ENCODE measurements at places on chromosomes 6 and 20.

DNA sequence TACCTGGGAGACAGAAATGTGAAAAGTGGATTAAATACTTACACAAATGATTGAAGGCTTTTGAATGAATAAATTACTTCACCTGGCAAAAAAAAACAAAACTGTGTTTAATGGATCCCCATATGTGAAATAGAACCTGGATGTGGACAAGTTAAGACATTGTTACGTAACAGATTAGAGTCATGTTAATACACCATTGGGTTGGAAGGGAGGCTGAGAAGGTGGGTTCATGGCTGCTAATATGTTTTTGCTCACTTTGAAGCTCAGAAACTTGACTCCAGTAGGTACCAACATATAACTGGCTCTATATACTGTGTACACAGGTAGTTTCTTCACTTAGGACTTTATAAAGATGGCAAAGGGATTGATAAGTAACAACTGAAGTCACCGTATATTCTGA is 21.4 kb upstream of the TENT5A start:
- DNase-seq: no peak

DNA sequence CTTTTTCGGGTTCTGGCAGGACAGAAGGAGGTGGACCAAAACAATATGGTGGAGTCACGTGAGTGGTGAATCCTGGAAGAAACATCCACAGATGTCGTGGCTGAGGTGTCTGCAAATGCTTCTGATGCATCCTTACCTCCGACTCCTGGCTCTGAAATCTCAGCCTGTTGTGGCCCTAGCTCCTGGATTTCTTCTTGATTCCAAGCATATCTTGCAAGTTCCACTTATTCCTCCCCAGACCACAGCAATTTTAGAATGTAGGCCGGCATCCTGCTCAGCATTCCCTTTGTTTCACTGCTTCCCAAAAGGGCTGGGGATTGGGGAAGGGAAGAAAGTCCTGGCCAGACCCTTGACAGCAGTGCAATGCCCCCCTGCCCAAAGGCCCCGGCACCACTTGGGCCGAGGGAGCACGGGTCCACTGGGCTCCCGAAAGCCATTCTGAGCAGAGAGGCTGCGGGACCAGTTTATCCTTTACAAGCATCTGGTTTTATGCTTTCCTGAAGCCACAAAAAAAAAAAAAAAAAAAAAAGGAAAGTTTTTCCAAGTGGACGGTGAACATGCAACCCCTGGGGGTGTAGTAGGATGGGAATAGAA is 200.9 kb upstream of the RNF24 start:
- DNase-seq: no peak

GRCh38 chr6:137824556-137824879 is 42.5 kb upstream of the TNFAIP3 start:
- no peak for DNase-seq

DNA sequence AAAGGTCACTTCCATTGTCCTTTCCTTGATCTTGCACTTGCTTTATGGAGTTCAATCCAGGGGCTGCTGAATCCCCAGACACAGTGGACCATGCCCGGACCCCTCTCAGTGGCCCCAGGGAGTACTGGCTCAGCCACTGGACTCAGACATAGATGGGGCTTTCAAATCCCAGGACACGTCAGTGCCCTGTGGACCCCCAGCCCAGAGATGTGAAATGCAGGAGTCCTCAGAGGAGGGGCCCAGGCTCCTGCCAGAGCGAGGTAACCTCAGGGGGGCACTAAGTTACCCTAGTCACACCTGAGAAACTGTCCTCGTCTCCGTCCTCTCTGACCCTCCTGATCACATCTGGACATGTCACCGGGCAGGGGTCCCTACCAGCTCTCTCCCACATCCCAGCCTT is 18.7 kb upstream of the APMAP start:
- no peak for DNase-seq

- no peak for DNase-seq
Observed at GRCh38 chr6:63739094-63739687, 103.6 kb downstream of the PHF3 start.

- no peak for DNase-seq
Observed at GRCh38 chr20:48467622-48468021, 360.2 kb downstream of the PREX1 start.

DNA sequence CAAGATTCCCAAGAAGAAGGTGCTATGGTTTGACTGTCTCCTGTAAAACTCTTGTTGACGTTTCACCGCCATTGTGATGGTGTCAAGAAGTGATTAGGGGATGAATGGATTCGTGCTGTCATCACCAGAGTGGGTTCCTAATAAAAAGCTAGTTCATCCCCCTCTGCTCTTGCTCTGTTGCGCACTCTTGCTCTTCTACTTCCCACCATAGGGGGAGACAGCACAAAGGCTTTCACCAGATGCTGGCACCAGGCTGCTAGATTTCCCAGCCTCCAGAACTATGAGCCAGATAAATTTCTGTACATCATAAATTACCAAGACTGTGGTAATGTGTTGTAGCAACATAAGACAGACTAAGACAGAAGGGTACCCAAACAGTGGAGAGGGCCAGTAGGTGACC is 21.6 kb upstream of the CCDC28A start:
- no peak for DNase-seq

DNA sequence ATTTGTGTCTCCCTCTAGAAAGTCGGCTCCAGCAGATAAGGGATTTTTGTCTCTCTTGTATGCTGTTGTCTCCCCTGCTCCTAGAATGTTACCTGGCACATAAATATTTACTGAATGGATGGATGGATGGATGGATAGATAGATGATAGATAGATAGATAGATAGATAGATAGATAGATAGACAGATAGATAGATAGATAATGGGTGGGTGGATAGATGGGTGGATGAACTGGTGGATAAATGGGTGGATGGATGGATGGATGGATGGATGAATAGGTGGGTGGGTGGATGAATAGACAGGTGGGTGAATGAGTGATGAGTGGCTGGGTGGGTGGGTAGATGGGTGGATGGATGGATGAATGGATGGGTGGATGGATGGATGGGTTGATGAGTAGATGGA is 185.0 kb downstream of the NFATC2 start:
- no peak for DNase-seq

- DNase-seq: no peak
Observed at GRCh38 chr6:143346004-143346403, 104.5 kb downstream of the ADAT2 start.

GRCh38 chr20:39338469-39339376 is 376.6 kb downstream of the DHX35 start:
- no peak for DNase-seq

GRCh38 chr20:4876731-4877130 is 124.6 kb downstream of the SLC23A2 start:
- no peak for DNase-seq

- DNase-seq: no peak
Observed at GRCh38 chr6:34519971-34520644, 36.0 kb downstream of the SPDEF start.

- no peak for DNase-seq
Observed at GRCh38 chr20:10763112-10763511, 89.3 kb upstream of the JAG1 start.

DNA sequence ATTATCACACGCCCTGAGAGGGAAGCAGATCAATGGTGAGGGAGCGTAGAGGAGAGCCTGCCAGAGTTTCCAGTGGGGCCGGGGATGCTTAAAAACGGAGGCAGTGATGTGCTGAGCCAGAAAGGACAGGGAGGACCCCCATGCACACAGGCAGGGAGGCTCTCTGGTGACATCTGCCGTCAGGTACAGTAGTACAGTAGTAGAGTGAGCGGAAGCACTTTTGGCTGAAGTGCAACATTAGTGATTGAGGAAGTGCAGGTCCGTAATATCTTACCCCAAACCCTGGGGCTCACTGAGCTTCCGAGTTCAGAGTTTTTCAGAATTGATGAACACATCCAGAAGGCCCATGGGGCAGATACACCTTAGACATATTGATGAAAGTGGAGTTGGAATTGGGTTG is 42.1 kb downstream of the GFRA4 start:
- no peak for DNase-seq

DNA sequence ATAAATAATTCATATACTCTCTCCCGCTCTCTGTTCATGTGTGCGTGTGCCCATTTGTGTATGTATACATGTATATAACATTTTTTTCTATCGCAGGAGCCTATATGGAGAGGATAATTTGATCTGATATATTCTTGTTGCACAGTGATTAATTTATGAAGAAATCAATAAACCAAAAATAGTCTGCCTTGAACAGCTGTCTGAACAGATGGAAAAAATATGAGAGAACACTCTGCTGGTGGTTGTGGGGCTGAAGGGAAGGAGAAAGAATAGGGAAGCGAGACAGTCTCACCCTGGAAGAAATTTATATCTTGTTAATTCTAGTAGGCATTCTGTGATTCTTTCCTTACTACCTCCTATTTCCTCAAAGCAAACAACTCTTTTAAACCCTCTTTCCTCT is 96.6 kb upstream of the B3GAT2 start:
- no peak for DNase-seq

GRCh38 chr6:108560463-108561308 is at the start of gene FOXO3:
Gene FOXO3 (plus strand): TSS chr6:108560917. CDS start chr6:108561209, 292 bp downstream.
- DNase-seq: peak; percentile 75

DNA sequence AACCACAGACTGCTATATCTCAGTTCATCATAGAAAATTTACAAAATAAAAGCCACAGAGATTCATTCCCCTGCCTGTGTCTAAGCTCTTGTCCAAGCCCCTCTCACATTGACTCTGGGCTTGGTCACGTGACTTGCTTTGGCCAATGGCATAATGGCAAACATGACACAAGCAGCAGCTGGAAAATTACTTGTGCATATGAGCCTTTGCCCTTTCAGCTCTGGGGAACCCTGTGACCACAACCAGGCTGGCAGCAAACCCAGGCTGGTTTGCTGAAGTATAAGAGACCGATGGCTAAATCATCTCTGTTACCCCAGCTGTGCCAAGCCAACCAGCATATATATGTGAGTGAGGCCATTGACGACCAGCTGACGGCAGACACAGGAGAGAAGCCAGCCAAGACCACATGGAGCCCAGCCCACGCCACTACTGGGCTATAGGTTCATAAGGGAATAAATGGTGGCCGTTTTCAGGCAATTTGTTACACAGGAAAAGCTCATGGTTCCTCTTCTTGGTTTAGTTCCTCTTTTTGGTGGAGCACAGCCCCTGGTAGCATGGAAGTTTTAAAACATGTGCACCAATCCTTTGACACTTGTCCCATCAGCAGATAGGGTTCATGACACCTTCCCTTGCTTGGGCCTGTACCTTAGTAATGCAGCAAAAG is 31.8 kb upstream of the RSPO4 start:
- peak; percentile 3 for DNase-seq

DNA sequence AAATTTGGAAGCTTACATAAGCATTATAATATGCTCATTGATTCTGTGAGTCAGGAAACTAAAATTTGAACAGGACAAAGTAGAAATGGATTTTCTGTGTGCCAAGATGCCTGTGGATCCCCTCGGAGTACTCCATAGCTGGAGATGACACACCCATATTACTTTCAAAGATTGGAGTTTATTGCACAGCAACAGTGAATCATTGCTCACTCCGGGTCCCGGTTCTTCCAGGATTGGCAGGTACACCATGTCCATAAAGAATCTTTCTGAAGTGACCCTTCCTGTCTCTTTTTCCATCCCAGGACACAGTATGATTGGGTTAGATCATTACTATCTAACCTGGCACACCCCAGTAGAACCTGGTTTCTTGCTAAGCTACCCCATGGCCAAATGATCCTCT is 2.7 kb upstream of the BTN2A2 start:
- DNase-seq: no peak

DNA sequence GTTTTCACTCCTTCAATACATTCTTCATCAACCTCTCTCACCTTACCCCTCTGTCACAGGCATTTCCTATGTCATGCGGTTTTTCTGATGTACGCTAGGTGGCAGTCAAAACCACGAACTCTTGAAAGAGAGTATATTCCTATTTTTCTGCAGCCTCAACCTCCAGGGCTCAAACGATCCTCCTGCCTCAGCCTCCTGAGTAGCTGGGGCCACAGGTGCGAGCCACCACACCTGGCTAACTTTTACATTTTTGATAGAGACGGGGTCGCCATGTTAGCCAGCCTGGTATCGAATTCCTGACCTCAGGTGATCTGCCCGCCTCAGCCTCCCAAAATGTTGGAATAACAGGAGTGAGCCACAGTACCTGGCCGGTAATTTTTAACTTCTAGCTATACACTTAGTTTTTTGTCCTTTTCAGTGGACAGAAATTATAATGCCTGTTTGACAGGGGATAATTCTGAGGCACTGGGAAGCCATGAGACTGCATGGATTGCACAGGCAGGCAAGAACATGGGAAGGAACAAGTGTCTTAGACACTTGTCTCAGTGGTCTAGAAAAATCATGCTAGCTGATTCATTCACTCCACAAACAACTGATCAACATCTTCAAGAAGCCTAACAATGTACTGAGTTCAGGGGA is 22.5 kb upstream of the HFE start:
- DNase-seq: peak; percentile 72

DNA sequence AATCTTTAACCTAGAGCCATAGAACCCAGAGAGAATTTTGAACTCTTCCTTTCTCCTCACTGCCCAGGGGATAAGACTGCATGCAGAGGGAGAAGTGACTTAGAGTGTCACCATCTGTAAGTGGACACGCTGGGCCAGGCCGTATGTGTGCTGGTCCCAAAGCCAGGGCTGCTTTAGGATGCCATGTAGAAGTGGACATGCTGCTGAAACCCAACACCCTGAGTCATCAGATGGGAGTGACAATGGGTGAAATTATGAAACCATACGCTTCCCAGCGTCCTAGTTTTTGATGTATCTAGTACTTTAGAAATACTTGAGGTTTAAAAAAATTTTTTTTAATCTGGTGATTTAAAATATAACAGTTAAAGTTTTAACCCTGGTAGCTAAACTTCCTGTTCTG is 191.1 kb downstream of the FNDC1 start:
- no peak for DNase-seq

Measured in NCI-H2029 treated with DMSO at 0.1 percent for 48 hours (cell line).